ENCODE measurements at places on chromosomes 5 and 9. TPM values are rescaled to one million over a fixed set of nuclear protein-coding genes. Genes with fewer than 3 reads are reported as not detected.

The SCGB3A2 gene
- not detected for total RNA-seq

The PCDHGB5 gene
- total RNA-seq: 22.4 TPM

The PCDHGA2 gene
- total RNA-seq: 1.6 TPM

The PCDHGB2 gene
- total RNA-seq: 4.6 TPM

The IL5 gene
- total RNA-seq: not detected

The CCNO gene
- total RNA-seq: 0.33 TPM

The DAB2 gene
- 158 TPM for total RNA-seq

The GLIPR2 gene
- total RNA-seq: 37.2 TPM

The PTTG1 gene
- total RNA-seq: 104 TPM

The SMIM33 gene
- total RNA-seq: not detected

The OTP gene
- total RNA-seq: not detected

The ARSI gene
- total RNA-seq: 0.19 TPM

The REEP5 gene
- 42.1 TPM for total RNA-seq

The LEAP2 gene
- not detected for total RNA-seq

The SPATA31A6 gene
- not detected for total RNA-seq

The KIF4B gene
- total RNA-seq: 0.33 TPM

The EQTN gene
- not detected for total RNA-seq

The DMRT2 gene
- not detected for total RNA-seq

The NR5A1 gene
- total RNA-seq: not detected

The TMEM171 gene
- total RNA-seq: 8.9 TPM

The PTGES2 gene
- 71.5 TPM for total RNA-seq

The SLC6A18 gene
- not detected for total RNA-seq

The MARCHF6 gene
- 66.6 TPM for total RNA-seq

The PCDHGC4 gene
- 2.3 TPM for total RNA-seq

The TRIM14 gene
- 2.3 TPM for total RNA-seq

The C9orf57 gene
- not detected for total RNA-seq

The WDR38 gene
- total RNA-seq: not detected

The SLC22A4 gene
- total RNA-seq: 4.9 TPM

The FXN gene
- total RNA-seq: 8.9 TPM

The PTPRD gene
- total RNA-seq: 51.9 TPM

The GPR151 gene
- not detected for total RNA-seq

The ANKRD34B gene
- not detected for total RNA-seq

All from vein endothelial cell (primary cell).